ENCODE measurements at places on chromosomes 1 and 21.

- no peak for DNase-seq
These were observed 9.9 kb downstream of the CHD5 start for GRCh38 chr1:6170116-6170741.

DNA sequence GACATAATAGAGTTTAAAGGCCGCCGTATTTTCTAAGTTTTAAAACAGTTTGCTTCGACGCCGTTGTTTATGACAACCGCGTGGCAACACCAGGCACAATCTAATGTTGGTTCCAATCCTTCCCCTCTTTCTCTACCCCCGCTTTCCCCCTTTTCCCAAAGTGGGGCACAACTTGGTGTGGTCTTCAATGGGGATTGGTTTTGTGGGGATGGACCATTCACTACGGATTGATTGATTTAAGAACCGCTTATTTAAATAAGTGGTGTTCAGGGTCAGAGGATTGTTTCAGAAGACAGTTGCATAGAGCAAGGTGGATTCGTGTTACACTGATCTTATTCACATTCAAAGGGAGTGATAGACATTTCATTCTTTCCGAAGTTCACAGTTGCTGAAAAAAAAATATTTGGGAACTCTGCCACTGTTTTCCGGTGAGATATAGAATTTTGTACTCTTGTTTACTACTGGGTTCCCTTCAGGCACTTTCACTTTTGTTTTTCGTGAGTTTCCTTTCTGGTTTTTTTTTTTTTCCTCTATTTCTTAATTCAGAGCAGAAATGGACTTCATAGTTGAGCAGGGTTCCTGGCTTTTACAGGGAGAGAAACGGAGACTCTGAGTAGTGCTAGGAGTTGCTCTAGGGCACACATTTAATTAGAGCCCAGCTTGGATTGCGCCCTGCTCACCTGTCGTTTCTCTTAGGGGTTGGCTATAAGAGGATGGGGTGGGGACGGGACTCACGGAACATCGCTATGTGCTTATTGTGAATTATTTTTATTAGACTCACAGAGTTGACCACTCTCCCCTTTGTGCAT lies 79.6 kb upstream of the AK4 start:
- DNase-seq: no peak

GRCh38 chr1:76713535-76713934 lies 153.7 kb upstream of the ST6GALNAC5 start:
- DNase-seq: no peak

DNA sequence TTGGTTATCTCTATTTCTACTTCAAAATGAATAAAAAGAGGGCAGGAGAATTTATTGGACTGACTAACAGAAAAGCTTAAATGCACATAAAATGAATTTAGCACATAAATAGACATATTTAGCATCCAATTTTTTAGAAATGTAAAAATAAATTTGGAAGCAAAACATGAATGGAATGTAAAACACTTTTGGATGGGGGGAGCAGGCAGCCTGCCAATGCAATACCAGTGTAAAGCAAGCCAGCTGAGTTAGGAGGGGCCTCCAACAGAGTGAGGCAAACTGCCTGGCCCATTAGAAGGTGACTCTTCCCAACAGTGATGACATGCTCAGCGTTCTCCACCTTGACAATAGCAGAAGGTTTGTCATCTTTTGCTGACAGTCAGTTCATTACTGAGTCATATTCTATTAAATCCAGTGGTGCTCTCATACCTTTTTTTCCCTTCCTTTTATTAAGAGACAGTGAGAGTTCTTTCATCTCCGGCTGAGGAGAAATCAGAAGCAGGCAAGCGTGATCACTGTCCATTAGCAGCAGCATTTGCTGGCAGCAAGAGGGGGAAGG lies 19.5 kb upstream of the EXO1 start:
- no peak for DNase-seq

DNA sequence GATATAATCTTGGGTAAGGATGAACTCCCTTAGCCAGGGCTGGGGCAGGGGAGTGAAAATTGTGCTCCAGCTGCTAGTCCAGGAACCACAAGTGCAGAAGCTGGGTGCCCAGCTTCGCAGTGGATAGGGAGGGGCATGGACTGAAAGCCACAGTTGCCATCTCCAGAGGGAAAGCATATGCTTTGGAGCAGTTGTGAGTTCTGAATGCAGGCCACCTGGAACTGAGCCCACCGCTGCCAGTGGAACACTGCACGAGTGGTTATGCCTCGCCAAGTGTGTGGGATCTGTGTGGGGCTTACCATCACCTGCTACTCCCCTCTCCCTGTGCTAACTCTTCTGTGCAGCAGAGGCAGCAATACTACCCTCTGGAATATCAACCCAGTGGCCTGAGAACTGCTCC lies 158.4 kb upstream of the DPT start:
- no peak for DNase-seq

DNA sequence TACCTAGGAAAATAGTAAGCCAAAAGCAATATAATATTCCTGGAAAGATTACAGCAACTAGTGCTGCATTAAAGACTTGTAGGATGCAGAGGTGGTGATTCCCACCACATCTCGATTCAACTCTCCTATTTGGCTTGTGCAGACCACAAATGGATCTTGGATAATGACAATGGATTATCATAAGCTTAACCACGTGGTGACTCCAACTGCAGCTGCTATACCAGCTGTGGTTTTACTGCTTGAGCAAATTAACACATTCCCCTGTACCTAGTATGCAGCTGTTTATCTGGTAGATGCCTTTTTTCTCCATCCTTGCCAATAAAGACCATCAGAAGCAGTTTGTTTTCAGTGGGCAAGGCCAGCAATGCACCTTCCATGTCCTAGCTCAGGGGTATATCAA lies 542.7 kb upstream of the ADGRL4 start:
- no peak for DNase-seq

GRCh38 chr1:38840281-38840680 lies 19.3 kb downstream of the RRAGC start:
- no peak for DNase-seq

GRCh38 chr1:169759038-169759437 lies 25.2 kb upstream of the SELE start:
- no peak for DNase-seq

GRCh38 chr1:45998020-45998617 lies 134.3 kb downstream of the PIK3R3 start:
- DNase-seq: no peak

DNA sequence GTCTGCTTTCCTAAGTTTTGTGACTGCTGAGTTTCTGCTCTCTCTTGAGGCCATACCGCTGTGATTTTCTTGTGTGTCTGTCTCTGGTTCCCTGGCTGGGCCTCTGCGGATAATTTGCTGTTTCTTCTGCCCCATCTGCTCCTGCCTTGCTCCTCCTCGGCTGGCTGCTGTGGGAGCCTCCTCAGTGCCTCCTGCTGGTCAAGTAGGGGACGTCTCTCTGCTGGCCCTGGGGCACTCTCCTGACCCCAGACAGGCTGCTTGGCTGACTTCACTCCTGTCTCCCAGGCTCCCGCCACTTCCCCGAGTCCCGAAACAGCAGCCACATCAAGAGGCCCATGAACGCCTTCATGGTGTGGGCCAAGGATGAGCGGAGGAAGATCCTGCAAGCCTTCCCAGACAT lies 28.5 kb downstream of the ETNK2 start:
- peak; percentile 65 for DNase-seq

DNA sequence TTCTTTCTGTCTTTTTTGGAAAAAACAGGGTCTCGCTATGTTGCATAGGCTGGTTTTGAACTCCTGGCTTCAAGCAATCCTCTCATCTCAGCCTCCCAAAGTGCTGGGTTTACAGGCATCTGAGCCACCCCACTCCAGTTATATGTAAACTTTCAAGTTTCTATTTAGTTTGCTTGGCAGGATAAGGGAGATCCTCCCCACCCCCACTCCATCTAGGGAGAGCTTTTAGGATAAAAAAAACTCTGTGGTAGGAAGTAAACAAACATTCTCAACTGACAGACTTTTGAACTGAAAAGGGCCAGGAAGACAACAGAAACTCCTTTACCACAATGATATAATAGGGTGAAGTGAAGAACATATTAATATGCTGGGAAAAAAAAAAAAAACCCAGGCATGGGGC lies 41.0 kb upstream of the ZNF326 start:
- no peak for DNase-seq

- no peak for DNase-seq
These were observed 68.6 kb downstream of the MEGF6 start for GRCh38 chr1:3542676-3543075.

DNA sequence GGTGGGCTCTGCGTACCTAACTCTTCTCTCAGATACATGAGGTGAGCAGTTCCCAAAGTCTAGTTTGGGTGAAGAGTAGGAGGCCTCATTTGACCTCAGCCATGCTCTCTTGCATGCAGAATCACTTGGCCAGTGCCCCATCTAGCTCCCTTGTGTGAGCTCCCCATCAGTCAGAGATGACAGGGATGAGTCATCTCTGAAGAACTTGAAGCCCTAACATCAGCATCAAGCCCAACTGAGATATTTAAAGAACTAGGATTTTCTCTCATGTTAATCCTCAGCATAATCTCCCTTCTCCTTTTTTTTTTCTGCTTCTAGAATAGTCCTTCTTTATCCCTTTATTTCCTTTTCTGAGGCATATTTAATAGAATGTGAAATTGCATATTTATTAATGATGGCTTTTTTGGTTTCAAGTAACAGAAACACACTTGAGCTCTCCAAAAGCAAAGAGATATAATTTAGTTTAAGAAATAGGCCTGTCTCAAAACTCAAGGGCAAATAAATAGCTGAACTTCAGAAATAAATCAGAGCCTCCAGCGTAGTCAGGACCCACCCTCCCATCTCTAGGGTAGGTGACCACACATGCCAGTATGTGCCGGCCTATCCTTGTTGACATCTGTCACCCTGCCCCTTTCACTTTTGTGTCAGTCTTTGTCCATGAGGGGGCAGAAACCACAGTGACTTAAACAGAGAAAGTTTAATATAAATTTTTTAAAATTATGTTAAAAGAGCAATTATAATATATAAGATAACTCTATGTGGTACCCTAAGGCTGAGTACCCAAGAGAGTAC lies 112.3 kb downstream of the TSEN15 start:
- DNase-seq: no peak

DNA sequence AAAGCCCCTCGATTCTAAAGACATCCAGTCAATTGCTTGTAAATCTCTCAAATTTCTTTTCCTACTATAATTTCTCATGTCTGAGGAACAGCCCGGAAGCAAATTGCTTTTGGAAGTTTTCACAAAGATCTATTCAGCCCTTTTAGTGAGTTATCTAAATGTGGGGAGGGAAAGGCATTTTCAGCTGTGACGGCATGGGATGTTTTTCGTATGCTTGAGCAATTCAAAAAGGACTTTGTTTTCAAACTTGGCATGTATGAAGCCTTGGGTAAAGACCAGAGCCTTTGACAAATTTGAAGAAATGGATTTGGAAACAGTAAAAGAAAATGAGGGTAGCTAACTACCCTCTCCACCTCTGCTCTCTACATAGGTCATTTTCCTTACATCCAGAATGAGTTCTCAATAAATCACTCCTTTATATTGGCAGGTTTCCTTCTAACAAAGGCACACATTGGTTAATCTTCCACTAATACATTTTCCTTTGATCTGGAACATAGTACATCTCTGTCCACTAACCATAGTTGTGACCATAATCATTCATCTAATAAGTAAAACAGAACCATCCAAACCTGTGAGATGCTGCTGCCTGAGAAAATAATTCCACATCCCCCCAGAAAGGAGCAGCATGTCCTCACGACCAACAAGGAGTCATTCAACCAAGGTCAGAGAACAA lies 66.1 kb upstream of the ADAM30 start:
- DNase-seq: no peak

Data from neural progenitor cell (in vitro differentiated cells).